ENCODE measurements at places on chromosomes 12 and 14.

DNA sequence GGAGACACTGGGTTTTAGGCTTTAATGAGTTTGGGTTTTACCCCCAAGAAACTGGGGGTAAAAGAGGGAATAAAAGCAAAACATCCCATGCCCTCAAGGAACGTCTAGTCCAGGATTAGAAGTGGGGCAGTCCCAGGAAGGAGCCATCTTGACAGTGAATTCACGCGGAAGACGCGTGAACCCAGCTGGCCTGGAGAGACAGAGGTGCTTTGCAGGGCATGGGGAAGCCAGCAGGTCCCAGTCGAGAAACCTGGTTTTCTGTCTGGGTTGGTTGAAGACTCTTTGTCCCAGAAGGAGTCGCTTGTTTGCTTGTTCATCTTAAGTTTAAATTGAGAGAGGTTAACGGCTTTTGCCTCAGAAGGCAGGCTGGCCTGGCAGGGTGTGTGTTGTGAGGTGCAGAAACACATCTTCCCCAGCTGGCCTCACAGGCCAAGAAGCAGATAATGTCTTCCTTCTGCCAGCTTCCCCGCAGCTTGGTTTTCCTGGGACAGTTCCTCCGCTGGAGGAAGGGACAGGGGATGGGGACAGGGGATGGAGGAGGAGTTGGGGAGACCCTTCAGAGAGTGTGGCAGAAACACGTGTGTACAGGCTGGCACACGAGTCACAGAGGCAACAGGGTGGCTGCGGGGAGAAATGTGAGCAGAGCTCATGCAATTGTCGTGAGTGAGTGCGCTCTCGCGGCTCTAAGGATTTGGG is 18.5 kb upstream of the CD9 start:
- no peak for DNase-seq

- DNase-seq = no peak
Measured at GRCh38 chr12:68755536-68756243, 9.7 kb downstream of the SLC35E3 start.

DNA sequence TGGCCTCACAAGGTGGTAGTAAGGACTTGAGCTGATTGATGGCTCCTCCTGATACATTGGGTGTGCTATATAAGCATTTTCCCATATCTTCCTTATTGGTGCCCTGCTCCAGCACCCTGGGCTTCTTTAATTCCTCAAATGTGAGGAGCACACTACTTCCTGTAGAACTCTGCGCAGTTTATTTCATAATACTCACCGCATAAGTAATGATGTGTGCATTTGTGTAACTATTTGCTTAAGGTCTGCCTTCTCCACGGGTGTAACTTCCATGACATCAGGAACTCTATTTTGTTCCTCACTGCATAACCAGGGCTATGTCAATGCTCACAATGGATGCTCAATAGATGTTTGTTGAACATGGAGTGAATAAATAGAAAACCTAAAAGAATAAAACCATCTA is 392.2 kb downstream of the SEC23A start:
- no peak for DNase-seq

DNA sequence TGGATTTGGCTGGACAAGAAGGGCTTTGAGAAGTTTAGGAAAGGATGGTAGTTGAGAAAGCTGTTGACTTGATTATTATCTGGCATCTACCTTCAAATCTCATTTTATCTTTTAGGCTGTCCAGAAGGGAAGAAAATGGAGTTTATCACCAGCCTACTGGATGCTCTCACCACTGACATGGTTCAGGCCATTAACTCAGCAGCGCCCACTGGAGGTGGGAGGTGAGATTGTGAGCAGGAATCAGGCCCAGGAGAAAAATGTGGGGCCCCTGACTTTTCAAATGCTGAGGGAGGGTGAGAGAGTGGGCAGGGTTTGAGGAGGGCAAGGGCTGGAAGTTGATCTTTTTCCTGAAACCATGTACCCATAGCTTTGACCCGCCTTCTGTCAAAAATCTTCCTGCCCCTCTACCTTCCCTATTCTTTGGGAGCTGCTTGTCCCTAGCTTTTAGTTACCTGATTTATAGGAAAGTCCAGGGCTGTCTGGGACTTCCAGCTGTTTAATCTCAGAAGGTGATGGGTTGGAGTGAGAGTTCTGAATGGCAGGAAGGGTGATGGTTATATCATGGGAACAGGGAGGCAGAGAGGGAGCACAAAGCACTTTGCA is 134.2 kb downstream of the SMOC1 start:
- no peak for DNase-seq

- DNase-seq = no peak
Measured at GRCh38 chr14:60931218-60931617, 49.7 kb downstream of the TRMT5 start.

GRCh38 chr14:61872452-61872851 is 110.2 kb downstream of the SNAPC1 start:
- no peak for DNase-seq

DNA sequence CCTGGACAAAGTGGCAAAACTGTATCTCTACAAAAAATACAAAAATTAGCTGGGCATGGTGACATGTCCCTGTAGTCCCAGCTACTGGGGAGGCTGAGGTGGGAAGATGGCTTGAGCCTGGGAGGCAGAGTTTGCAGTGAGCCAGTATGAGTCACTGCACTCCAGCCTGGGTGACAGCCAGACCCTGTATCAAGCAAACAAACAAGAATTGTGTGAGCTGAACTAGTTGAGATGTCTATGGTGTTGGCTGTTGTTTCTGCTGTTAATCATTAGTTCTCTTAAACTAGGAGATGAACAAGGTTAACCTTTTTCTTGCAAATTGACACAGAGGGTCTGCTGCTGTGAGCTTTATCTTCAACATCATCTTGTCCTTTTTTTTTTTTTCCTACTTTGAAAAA is 23.6 kb downstream of the RASSF3 start:
- DNase-seq = no peak

DNA sequence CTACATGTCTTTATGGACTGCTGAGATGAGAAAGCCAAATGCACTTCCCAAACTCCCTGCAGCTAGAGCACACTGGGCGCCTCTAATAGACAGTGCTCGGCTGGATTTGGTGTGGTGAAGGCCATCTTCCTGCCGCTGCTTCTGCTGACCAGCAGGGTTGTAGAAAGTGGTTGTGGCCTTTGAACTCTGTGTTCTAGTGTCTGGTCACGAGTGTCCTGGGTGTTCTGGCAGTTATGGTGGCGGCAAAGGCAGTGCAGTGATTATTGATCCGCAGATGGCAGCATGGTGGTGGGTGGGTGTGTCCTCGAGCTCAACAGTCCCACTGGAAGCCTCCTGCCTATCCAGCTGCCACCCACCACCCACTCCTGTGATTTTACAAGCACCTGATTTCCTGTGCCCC is 43.4 kb downstream of the SMIM41 start:
- DNase-seq = no peak

DNA sequence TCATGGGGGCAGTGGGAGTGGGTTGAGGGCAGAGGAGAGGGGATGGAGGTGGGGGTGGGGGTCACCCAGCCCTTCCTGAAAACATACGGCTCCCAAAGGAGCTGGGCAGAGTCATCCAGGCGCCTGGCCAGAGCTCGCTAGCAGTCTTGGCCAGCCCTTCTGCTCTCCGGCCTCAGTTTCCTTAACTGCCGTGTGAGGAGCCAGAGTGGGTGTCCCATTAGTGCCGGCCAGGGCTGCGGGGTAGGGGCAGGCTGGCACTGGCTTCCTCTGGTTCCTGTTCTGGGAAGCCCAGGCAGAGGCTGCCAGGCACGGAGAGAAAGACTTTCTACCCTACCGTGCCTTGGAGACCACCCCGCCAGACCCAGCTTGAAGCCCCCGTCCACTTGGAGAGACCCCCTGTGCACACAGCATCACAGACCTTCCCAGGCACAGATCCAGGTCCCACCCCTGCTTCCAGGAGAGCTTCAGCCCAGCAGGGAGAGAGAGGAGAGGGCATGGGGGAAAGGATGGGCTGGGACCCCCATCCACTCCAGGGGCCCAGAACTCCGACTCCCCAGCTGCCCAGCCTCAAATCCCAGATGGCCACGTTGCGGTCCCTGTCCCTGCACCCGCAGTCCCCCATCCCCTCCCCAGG is 93.3 kb downstream of the RFLNA start:
- DNase-seq = no peak

DNA sequence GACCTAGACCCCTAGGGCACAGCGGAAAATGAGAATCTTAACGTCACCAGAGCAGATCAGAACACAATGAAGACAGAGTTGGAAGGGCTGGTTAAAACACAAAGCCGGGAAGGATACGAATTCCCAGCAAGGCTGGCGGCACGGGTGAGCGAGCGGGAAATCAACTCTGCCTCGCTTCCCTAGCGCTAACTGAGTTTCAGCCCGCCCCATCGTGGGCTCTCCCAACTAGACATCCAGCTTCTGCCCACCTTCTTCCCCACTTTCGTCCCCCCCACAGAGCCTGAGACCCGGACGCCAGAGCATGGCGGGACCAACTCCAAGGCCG is 377 bp downstream of the CCNT1 start:
- no peak for DNase-seq

DNA sequence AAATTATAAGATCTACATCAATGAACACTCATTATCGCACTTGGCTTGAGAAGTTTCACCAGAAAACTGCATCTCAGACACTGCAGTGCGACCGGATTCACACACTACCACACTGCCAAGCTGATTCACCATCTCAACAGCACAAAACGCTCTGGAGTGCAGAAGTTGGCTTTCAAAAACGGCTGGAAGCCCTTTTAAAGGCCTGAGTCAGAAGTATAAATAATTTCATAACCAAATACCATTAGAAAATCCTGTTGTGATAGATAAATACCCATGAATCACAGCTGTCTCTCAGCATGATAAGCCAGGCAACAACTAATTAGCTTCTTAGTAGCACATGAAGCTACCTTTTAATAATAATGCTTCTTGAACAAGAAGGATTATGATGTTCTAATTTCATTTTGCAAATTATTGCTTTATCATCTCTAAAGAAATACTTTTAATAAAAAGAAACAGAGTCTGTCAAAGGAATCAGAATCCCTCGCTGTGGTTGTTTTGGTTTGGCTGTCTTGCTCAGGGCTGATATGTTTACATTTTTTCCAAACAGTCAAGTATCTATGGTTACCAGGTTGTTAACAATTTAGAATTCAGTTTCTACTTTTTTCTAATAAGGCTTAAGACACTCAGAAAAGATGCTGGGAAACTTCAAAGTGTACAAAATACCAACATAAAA is 51.2 kb downstream of the SLC2A13 start:
- no peak for DNase-seq

GRCh38 chr14:39434401-39434800 is 2.2 kb upstream of the FBXO33 start:
- DNase-seq = no peak

GRCh38 chr12:27541031-27541719 is 17.2 kb downstream of the PPFIBP1 start:
- DNase-seq = no peak

GRCh38 chr12:125773033-125773640 is 707.9 kb downstream of the AACS start:
- no peak for DNase-seq

DNA sequence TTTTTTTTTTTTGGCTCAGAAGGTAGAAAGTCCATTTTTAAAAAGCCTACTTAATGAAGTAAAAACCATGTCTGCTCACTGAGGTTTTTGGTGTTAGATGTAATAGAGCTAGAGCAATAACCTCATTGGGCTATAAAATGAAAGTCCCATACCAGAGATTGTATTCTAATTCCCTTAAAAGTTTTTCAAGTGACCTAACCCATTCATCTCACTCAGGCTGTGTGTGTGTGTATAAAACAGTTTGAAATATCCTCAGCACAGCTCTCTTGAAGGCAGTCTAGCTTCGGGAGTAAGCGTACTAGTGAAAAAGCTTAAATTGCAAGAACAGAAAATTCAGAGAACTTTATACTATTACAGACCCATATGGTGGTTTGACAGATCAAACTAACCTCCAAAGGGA is 313.8 kb downstream of the CEP128 start:
- DNase-seq = no peak

- DNase-seq = no peak
Measured at GRCh38 chr12:52444647-52445595, 7.0 kb downstream of the KRT6B start.

DNA sequence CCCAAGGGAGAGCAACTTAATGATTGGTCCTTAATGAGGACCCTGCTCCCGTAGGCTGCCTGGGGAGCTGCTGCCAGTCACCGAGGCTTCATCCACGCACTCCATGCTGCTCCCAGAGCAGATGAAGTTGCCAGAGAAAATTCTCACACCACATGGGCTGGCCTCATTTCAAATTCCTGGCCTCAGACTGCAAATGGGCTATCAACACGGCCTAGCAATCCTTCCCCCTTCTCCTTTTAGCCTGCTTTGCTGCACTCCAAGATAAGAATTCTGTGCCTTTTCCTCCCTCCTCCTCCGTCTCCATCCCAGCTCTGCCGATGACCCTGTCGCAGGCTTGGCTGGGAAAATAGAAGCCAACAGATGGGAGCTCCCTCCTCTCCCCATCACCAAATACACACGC is 10.8 kb upstream of the DGLUCY start:
- DNase-seq = no peak

- no peak for DNase-seq
Measured at GRCh38 chr12:83136411-83136810, 449.7 kb downstream of the TMTC2 start.

DNA sequence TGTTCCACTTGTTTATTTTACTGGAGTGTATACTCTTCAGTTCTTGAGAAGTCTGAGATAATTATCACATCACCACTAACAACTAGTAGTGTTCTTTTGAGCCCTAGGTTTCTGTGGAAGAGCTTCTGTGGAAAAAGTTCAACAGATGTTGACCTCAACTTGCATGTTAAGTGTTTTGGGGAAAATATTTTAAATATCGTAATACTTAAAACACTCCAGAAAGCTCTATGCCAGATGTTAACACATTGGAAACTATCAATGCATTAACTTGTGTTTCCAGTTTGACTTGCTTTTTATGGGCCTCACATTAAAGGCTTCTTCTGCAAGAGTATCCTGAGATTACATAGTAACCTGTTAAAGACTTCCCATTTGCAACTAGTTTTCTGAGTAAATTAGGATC is 173.1 kb downstream of the DUSP6 start:
- no peak for DNase-seq

GRCh38 chr14:75689012-75689411 is 28.0 kb downstream of the TTLL5 start:
- no peak for DNase-seq

DNA sequence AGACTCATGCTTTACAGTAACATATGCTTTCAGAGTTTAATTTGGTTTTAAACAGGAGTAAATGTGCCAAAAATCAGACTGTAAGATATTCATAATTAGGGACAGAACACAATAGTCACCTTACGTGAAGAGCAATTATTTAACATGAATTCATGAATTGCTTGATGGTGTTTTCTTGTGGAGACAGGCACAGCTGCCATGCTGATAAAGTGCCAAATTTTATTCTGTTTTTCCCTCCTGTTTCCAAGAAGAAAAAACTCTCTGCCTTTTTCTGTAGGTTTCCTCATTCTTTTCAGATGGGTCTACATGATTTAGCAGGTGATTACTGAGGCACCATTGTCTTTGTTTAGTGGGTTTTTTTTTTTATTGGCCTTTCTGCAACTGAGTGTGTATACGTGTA is 80.1 kb downstream of the C12orf42 start:
- no peak for DNase-seq
